Activated T-helper 1 cell treated with Interleukin-2 at 50 U/mL for 16 hours (primary cell): ENCODE measurements at places on chromosomes 5 and 9.

DNA sequence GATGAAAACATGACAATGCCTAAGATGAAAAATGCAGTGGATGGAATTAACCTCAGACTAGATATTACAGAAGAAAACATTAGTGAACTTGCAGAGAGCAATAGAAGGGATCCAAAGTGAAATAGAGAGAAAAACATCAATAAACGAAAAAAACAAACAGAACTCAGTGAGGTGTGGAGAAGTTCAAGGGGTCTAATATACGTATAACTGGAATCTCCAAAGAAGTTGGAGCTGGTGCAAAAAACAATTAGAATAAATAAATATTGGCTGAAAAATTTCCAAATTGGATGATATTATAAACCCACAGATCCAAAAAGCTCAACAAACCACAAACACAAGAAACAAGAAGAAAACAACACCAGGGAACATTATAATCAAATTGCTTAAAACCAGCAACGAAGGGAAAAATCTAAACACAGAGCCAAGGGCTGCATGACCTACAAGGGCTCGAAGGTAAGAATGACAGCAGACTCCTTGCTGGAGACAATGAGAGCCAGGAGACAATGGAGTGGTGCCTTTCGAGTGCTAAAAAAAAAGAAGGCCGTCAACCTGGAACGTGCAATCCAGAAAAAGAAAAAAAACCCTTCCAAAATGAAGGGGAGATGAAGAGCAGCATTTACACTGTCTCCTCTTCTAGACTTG lies 11.8 kb downstream of the FAM163B start:
- DNase-seq, result no peak

DNA sequence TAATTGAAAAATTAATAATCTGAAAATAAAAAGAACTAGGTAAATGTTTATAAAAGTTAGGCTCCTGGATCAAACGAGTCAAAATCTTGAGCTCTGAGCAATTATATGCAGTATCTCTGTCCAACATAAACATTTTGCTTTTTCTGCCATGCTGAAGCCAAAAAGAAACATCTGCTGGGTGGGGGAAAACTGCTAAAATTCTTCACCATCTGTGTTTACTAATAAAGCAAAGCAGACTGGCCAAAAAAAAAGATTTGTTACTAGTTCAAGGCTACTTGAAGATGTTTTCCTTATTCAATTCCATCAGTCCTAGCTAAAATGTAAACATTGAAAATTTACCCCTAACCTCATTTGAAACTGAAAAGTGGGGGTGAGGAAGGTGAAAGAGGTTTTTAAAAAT lies 29.7 kb downstream of the GTF3C4 start:
- DNase-seq, result no peak

GRCh38 chr5:123289210-123289609 lies 134.0 kb downstream of the CEP120 start:
- no peak for DNase-seq

DNA sequence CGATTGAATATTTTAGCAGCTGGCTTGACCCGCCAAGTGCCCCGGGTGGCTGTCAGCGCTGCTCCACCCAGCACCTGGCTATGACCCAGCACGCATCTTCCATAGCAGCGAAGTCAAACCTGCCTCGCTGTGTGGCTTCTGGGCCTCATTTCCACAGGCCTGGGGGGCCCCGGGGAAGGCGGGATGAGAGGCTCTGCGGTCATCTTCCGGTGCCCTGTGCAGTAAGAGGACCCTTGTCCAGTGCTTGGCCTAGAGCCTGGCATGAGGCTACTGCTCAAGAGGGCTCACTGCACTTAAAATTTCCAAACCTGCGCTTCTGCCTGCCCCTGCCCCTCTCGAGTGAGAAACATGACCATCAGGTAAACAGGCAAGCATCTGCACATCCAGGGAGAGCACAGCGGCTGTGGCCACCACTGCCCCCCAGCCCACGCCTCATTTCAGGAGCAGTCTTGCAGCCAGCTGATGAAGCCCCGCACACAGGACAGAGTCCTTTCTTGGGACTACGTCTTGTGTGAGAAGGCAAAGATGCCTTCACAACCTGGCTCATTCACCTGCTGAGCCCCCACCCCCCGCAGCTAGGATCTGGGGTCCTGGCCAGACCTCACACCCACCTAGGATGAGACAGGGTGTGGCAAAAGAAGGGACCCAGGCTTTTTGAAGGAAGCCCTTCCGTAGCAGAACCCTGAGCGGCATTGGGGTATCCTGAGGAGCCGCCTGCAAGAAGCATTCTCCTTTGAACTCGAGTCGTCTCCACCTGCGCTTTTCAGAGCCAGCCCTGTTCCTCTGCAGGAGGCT lies 69.5 kb upstream of the UNC5A start:
- DNase-seq, result no peak

DNA sequence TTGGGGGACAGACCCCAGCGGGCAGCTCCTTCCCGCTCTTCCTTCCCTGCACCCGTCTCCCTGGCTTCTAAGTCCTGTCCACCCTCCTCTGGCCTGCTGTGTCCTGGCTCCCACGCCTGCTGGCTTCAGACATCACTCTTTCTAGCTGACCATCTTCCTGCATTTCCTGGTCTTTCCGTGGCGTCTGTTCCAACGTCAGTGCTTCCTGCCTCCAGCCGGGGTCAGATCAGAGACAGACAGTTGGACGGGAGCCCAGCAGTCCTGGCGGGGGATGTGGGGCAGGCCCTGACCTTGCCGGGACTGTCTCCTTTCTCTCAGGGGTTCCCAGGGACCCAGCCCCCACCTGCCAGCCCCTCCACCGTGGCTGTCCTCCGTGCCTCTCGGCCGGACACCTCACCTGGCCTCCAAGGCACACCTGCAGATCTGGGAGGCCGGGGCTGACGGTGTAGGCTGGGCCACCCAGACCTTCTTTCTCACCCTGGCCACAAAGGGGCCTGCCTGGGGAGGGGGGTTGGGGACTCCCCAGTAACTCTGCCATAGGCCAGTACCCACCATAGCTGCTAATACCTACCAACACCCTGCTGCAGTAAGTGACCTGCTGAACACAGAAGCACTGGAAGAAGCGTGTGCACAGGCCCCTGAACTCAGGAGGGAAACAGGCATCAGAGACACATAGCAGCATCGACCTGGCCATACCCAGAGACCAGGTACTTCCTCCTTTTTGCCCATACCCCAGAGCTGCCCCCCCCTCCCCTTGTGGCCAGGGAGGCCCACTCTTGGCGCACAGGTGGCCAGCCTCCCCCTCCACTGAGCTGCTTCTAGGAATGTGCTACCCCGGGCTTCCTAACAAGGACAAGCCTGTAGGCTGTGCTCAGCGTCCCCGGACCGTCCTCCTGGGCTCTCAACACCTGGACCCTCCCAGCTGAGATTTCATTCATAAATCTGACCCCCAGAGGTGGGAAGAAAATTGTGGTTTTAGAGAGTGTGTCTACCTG lies 5.1 kb downstream of the NRARP start:
- DNase-seq, result no peak

DNA sequence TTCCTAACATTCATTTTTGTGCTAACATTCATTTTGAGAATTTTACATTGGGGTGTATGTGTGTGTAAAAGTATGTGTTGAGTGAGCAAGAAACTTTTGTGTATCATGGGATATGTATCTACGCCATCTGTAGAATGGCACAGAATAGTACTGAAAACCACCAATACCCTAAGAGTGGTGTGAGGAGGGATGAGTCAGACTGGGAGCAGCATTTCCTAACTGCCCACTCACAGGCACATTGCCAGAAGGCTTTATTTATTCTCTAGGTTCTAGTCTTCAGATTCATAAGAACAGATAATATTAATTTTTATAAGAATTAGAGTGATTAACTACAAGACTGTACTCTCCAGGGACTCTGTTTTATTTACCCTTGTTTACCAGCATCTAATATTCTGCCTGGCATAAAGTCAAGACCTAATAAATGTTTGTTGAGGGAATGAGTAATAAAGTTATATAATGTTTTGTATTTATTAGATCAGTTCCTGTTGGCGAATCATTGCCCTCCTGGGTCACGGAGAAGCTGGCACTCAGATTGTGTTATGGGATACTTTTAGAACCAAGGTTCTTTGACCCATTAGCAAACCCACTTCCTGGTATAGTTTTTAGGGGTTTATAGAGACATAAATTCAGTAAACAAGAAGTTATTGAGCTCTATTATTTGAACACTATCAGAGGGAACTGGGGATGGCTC lies 159.1 kb upstream of the PPP2R2B start:
- no peak for DNase-seq

DNA sequence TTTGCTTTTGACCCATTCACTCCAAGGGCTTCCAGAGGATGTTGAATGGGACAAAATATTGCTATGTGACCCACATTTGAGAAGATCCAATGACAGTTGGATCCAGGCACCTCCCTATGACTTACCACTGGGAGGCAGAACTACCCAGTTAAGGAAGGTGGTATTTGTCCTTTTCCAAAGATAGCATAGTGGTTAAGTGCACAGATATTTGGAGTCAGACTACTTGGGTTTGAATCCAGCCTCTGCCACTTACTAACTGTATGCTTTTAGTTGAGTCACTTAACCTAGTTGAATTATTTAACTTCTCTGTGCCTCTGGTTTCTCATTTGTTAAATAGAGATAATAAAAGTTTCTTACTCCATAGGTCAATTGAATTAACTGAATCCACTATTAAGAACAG lies 74.5 kb upstream of the PALM2AKAP2 start:
- DNase-seq, result no peak

GRCh38 chr9:4442806-4443205 lies 47.5 kb upstream of the SLC1A1 start:
- no peak for DNase-seq

DNA sequence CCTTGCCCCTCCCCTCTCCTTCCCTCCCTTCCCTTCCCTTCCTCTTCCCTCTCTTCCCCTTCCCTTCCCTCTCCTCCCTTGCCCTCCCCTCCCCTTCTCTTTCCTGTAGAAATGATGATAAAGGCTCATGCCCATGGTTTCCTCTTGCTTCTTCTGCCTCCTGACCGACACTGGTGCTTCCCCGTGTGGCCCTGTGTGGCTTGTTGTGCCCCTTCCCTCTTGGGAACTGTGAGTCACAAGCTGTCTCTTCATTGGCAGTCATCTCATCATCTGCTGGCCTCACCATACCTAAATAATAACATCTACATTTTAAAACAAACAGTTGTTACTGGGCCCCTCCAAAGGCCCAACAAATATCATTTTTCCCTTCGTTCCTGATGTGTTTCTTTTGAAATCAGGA lies 11.7 kb upstream of the CARNMT1 start:
- no peak for DNase-seq

DNA sequence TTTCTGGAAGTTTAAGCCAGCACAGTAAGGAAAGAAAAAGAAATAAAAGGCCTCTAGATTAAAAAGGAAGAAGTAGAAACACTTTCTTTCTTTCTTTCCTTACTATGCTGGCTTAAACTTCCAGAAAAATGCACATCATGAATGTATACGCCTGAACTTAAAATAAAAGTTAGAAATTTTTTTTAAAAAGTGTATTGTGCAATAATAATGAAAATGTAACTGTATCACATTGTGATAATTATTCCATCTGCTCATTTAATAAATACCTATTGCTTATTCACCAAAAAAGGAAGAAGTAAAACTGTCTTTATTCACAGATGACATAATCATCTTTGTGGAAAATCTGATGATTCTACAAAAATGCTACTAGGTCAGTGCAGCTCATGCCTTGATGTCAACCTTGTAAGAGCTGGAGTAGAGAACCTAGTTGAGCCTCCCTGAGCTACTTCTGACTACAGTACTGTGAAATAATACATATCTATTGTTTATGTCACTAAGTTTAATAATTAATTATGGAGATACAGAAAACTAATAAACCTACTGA lies 49.4 kb downstream of the MCTP1 start:
- no peak for DNase-seq

GRCh38 chr9:76558465-76558864 lies 99.5 kb downstream of the GCNT1 start:
- no peak for DNase-seq

- DNase-seq, result no peak
These were observed 326.7 kb downstream of the PIK3R1 start for GRCh38 chr5:68542207-68542606.

- no peak for DNase-seq
These were observed 495.7 kb downstream of the TLE1 start for GRCh38 chr9:81193362-81194339.
